Effector CD4-positive, alpha-beta T cell (primary cell): ENCODE measurements at places on chromosomes 1 and 21.

DNA sequence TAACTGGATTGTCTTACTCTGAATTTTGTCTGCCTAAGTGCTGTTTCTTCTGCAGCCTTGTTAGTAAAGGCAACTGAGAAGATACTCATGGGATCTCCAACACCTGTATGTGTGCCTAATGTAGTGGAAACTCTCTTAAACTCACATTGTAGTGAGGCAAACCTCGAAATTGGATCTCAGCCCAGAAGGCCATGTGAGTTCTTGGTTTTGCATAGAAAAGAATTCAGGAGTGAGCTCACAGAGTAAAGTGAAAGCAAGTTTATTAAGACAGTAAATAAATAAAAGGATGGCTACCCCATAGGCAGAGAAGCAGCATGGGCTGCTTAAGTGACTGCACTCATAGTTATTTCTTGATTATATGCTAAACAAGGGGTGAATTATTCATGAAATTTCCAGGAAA, 1344.7 kb downstream of the NCAM2 start:
- DNase-seq: no peak

DNA sequence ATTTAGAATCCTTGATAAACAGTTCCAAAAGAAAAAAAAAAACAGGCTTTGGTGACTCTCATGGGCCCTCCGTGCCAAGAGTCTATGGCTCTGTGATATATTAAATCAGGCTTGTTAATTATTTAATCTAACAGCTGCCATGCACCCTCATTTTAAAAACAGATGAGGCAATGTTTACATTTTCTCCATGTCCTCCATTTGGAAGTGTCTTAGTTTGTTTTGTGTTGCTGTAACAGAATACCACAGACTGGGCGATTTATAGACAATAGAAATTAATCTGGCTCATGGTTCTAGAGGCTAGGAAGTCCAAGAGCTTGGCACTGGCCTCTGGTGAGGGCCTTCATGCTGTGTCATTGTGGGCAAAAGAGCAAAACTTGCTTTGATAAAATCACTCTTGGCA, 58.0 kb downstream of the B3GALT5 start:
- no peak for DNase-seq

DNA sequence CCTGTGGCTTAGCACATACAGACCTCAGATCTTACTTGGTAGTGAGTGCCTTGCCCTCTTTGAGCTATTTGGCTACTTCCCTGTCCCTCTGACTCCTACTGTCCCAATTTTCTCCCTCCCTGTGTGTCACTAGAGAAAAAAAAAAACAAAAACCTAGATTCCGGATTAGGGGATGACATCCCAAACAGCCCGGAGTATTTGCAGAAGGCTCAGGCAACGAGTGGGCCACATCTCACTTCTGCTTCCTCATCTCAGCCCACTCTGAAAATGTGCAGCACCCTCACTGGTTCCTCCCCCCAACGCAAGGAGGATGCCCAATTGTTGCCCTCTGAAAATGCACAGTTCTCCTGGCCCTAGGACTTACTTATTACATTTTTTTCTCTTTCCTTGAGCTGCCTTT, 4.9 kb downstream of the NHLH1 start:
- no peak for DNase-seq

DNA sequence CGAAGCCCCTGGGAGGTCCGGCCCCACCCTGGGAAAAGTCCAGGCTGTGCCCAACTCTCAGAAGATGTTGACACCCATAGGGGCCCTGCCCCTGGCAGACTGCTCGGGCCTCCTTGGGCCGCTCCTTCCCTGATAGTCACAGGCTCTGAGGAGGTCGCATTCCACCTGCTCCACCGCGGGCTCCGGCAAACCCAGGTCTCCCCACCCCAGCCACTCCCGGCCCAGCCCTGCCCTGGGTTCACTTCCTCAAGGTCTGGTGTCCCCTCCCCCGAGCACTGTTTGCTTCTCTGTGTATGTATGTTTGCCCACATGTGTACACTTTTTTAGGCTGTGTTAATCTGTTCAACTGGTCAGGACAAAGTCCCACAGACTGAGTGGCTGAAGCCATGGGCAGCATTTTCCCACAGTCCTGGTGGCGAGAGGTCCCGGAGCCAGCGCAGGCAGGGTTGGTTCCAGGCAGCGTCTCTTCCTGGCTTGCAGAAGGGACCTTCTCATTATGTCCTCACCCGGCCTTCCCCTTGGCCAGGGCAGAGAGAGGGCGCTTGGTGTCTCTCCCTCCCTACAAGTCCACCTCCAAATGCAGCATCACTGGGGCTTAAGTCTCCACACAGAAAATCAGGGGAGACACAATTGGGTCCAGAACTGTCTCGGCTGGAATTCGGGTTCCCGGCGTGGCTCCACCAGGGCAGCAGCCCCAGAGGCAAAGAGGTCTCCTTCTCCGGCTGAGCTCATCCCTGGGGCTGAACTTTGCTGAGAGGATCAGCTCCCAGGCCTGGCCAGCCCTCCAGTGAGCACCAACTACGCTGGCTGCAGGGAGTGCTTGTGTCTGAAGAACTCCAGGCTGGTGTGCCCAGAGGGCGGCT, 10.5 kb upstream of the PRXL2B start:
- no peak for DNase-seq

- peak; percentile 2 for DNase-seq
These were observed 176.5 kb downstream of the TGFB2 start for GRCh38 chr1:218521414-218522169.

DNA sequence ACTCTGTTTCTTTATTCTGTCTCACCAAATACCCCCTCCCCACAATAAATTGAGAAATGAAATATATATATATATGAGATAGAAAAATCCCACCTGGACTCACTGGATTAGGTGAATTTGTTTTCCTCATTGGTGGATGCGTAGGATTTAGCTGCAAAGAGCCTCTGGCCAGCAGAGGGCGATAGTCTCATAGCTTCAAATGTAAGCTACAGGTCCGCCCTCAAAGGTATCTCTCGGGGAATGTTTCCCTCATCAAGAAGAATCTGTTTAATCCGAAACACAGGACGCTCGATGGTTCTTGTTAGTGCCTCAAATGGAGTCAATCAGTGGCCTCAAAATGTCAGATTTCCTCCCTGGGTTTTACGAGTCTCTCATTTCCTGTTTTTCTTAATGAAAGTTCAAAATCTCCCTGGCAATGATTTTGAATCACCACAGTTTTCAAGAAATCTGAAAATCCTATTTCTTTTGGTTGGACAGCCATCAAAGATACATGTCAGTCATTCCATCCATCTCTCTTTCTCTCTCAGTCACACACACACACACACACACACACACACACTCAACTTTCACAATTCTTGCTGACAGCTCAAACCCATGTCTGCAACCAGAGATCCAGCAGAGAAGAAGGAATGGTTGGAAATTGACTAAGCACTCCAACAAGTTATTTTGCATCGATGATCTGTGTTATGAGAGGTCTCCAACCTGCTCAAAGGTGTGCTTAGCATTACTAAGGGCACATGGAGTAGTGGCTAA, 13.9 kb upstream of the CAMK1G start:
- peak; percentile 69 for DNase-seq

GRCh38 chr1:113938192-113938591, 9.1 kb downstream of the HIPK1 start:
- DNase-seq: no peak

- DNase-seq: no peak
These were observed 325.0 kb downstream of the ZNF326 start for GRCh38 chr1:90319918-90320317.

GRCh38 chr1:200947059-200947566, 52.4 kb downstream of the INAVA start:
- DNase-seq: no peak

DNA sequence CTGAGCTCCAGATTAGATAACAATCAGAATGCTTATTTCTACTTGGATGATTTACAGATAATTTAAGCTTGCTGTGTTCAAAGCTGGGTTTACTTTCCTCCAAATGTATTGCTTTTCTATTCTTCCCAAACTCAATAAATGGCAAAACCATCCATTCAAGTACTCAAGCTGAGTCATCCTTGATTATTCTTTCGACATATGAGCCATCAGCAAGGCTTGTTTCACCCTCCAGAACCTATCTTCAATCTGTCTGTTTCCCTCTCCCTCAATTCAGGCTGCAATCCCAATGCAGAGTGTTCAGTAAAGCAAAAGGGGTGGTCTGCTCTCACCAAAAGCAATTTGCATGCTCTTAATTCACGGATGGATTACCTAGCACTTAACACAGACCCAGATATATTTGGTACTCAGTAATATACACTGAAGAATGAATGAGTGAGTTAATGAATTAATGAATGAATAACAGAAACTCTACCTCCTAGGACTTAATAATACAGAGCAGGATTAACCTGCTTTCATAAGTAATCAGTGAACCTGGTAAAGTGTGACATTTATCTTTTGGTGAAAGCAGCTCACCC, 41.9 kb downstream of the DDR2 start:
- no peak for DNase-seq

GRCh38 chr1:185843986-185844385, 109.8 kb downstream of the HMCN1 start:
- no peak for DNase-seq
